ENCODE measurements at places on chromosomes 1 and 21.

DNA sequence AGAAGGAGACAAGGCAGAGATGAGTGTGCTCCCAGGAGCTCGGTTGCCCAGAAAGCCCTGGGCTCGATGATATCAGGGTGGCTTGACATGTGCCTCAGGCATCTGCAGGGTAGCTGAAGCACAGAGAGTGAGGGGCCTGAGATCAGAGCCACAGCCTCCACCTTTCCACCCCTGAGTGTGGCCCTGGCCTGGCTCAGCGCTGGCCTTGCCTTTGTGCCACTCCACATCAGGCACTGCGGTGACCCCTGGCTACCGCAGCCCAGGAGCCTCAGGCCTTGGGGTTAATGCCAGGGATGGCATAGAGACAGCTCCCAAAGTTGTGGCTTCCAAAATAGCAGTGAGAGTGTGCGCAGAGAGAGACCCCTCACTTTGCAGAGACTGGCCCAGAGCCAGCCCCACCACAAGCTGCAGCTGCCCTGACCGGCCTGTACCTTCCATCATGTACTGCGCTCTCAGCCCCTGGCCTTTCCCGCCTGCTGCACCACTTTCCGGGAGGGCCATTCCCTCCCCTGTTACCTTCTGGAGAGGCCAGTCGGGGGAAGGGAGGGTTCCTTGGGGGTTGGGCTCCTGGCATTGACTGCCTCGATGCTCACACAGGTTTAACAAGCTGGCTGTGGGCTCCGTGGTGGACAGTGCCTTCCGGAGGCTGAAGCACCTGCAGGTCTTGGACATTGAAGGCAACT, 19.5 kb downstream of the PODN start:
- DNase-seq = no peak

GRCh38 chr1:177748080-177748801, 221.6 kb downstream of the SEC16B start:
- no peak for DNase-seq

GRCh38 chr1:193404236-193404635, 217.8 kb upstream of the B3GALT2 start:
- no peak for DNase-seq

GRCh38 chr1:201481761-201482493, 12.9 kb upstream of the PHLDA3 start:
- peak; percentile 91 for DNase-seq

- DNase-seq = no peak
Measured at GRCh38 chr1:79264285-79264684, 257.8 kb upstream of the ADGRL4 start.

- no peak for DNase-seq
Measured at GRCh38 chr1:216665406-216665805, 57.8 kb downstream of the ESRRG start.

GRCh38 chr1:200925831-200926230, 31.1 kb downstream of the INAVA start:
- no peak for DNase-seq

- DNase-seq = no peak
Measured at GRCh38 chr1:157880621-157881020, 39.0 kb upstream of the CD5L start.

DNA sequence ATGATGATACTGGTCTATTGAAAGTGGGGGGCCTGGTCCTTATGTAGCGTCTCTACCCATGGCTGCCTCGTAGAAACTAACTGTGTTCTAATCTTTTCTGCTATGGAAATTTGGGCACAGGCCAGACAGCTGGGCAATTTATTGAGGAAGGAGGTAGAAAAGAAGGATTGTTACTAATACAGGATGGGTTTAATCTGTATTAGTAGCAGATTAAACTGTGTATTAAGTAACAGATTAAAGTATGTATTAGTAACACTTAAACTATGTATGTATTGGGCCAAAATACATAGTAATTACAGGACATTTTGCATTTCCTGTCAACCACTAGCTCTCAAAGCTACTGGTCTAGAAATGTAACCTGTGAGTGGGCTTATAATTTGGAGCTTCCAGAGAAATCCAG, 142.0 kb downstream of the MAST2 start:
- no peak for DNase-seq

DNA sequence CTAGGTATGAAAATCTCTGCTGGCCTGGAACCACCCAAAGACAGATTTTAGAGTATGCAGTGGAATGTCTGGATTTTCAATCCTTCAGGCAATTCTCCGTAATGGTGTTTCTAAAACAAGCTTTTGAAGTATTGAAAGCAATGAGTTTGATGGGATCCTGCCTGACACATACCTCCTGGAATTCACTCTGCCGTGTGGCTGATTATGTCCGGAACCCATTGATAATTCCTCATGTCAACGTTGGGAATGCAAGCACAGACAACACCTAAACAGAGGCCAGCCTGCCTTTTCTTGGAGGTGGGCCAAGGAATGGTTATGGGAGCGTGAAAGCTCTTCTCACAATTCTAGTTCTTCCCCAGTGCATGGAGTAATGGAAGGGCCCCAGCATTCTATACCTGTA, 168.9 kb upstream of the HMCN1 start:
- no peak for DNase-seq

DNA sequence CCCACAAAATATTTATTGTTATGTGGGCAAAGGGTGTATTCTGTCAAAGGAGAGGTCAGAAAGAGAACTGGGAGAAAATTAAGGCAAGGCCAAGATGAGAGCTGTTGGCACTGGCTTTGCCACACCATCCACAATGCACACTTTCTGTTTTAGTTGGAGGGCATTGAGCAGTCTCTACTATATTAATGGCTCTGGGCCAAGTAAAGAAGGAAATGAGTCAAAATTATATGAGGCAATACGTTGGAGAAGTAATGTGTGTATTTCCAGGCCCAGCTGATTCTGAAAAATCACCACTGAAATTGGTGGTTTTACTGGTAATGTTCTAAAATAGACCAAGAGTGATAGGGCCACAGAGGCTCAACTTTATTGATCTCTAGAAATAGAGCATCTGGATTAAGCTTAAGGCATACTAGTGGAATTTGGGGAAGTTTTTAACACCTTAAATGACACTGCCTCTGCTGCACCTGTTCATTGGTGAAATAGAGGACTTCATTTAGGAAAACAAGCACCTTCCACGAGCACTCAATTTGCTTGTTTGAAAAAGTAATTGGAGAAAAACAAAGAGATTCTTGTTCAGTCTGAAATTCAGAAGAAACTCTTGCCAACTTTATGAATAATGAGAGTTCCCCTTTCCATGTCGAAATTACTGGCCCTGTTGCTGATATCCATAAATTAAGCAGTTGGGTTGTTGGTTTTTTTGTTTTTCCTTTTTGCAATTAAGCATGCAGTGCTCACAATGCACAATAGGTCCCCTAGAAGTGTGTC, 424.9 kb downstream of the ADGRL2 start:
- no peak for DNase-seq

GRCh38 chr1:230868736-230869385, 540 bp upstream of the C1orf198 start:
- DNase-seq = peak; percentile 64

GRCh38 chr1:50531027-50531426, 107.8 kb upstream of the DMRTA2 start:
- DNase-seq = no peak

- DNase-seq = no peak
Measured at GRCh38 chr1:227604446-227604845, 41.1 kb downstream of the ZNF678 start.

DNA sequence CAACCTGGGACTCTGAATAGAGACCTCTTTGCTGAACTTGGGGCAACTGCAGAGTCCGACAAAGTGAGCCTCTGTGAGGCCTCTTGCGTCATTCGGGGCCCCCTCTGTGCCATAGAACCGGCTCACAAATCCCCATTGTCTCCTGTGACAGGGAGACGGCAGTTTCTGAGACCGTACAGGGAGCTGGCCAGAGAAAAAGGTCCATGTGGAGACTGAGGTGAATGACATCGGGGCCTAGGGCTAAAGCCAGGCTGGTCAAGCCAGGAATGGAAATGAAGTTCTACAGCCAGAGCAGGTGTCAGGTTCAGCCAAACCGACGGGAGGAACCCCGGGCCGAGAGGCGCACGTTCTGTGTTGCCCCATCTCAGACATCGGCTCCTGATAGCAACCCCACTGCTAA, 37.1 kb upstream of the TRIM67 start:
- DNase-seq = no peak

GRCh38 chr1:111406321-111406768, 21.2 kb downstream of the OVGP1 start:
- peak; percentile 52 for DNase-seq

DNA sequence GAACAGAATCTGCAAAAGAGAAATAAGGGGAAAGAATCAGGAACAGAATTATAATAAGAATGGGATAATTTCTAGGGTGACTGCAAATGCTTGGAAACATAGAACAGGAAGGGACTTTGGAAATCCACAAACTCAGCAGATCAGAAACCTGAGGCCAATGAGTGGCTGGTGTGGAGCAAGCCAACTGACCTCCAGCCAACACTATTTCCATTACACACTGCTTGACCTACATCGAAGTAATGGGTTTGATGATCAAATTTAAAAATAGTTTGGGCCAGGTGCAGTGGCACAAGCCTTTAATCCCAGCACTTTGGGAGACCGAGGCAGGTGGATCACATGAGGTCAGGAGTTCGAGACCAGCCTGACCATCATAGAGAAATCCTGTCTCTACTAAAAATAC, 284.9 kb downstream of the GRIK1 start:
- no peak for DNase-seq

- no peak for DNase-seq
Measured at GRCh38 chr21:34992180-34992579, 56.9 kb downstream of the RUNX1 start.

- no peak for DNase-seq
Measured at GRCh38 chr21:46660505-46660904, 25.0 kb downstream of the PRMT2 start.

GRCh38 chr1:87179851-87180519, 148.7 kb upstream of the LMO4 start:
- DNase-seq = no peak

DNA sequence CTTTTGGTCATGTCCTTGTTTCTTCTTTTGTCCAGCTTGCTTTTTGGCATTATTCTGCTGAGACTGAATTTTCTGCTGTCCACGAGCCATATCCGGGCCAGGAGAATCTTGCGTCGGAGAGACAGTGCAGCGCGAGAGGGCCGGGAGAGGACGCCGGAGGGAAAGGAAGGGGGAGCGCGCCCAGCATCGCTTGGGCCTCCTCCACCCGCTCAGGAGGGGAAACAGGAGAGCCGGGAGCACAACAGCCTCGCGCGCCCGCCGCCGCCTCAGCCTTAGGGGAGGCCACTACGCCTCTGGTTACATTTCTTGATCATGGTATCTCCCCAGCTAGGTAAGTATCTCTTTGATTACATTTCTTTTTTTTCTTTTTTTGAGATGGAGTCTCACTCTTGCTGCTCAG, 7.4 kb upstream of the DEGS1 start:
- DNase-seq = no peak

DNA sequence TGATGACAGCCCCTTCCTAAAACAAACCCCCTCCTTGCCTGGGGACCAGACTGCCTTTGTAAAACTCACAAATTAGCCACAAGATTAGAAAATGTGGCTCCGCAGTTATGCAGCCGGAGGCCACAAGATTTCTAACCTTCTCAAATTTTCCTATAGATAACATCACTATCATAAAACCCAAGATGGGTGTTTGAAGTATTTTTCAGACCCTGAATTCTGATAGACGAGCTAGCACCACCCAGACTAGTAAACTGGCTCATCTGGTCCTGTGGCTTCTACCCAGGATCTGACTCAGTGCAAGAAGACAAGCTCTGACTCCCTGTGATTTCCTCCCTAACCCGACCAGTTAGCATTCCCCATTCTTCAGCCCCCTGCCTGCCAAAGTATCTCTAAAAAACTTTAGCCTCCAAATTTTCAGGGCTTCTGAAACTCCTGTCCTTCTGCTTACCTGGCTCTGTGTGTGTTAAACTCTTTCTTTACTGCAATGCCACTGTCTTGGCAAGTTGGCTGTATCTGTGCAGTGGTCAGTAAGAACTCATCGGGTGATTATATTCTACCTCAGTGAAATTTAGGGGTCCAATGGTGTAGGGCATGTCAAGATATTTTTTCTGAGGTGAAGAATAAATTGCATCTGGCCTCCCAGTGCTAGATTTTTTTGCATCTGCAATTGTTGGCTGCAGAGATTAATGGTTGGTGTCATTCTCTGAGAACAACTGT, 102.1 kb downstream of the S1PR1 start:
- DNase-seq = no peak

- no peak for DNase-seq
Measured at GRCh38 chr1:216723274-216723780, at the start of gene ESRRG. Gene ESRRG, minus strand, starts transcription at chr1:216723429. Its CDS starts 130 bp downstream, at chr1:216723299.

- no peak for DNase-seq
Measured at GRCh38 chr1:49333906-49334305, 557.2 kb upstream of the BEND5 start.

- DNase-seq = no peak
Measured at GRCh38 chr1:87940421-87940820, 611.7 kb downstream of the LMO4 start.

GRCh38 chr21:38299671-38300070, 42.9 kb downstream of the KCNJ15 start:
- no peak for DNase-seq

- peak; percentile 41 for DNase-seq
Measured at GRCh38 chr1:243471754-243472745, 216.2 kb downstream of the SDCCAG8 start.

DNA sequence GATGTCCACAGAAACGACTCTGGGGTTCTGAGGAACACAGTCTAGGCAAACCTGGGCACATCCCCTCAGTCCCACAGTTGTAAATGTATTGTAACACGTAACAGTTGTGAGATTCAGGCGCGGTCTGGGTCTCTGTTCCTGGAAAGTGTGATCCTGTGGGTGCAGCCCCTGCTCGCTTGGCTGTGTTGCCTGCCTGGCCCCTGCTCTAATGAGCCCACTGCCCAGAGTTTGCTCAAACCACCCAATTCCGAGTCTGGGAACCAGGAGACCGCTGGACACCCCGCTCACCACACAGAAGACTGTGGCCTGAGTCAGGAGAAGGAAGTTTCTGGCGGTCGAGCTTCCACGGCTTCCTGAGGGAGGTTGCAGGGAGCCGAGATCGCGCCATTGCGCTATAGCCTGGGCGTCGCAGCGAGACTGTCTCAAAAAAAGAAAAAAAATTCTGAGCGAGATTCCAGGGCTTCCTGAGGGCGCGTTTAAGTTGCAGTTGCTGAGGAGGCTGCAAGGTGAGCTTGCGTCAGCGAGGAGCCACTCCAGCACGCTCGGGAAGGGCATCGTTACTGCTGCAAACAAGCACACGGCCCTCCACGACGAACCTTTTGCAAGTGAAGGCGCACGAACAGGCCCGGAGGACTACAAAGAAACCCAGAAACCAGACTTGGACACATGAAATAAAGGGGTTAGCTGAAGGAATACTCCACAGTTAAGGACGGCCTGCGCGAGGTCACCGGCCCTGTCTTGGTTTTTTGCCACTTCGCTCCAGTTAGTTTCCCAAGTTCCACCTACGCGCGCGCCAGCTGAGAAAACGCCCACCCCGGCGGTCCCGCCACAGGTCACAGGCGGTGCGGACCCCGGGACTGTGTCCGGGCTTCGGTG, 1.1 kb downstream of the C21orf58 start:
- no peak for DNase-seq

DNA sequence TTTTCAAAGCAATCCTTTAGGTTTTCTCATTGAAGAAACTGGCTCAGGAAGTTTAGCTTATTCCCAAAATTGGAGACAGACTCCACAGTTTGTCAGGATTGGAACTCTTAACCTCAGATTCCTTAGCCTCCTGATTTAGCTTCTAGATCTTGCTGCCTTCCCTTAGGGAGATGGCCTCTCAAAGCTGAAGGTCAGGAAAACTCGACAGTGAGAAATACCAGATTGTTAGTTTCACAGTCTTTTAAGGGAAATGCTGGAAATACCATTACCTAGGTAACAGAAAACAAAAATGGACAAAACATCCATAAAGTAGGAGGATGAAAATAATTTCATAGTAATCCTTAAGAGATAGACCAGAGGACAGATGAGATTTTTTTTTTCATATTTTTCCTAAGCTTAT, 7.8 kb downstream of the RASAL2 start:
- DNase-seq = no peak

GRCh38 chr1:182149411-182149965, 88.0 kb upstream of the ZNF648 start:
- DNase-seq = peak; percentile 34

All from GM13976 (cell line).